ENCODE measurements at places on chromosomes 16 and 17.

- DNase-seq = no peak
Observed at GRCh38 chr17:17352836-17353624, 49.9 kb downstream of the NT5M start.

DNA sequence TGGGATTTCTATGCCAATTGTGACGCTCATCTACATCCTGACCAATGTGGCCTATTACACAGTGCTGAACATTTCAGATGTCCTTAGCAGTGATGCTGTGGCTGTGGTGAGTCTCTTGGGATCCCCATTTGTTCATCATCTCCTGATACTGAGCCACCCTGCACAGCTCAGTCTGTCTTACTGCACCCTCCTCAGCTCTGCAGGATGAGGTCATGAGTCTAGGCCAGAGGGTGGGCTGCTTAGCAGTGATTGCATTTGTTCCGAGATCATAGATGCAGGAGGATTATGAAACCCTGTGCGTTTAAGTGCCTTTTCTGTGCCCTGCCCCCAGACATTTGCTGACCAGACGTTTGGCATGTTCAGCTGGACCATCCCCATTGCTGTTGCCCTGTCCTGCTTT is 19.5 kb downstream of the SLC7A6OS start:
- no peak for DNase-seq

- no peak for DNase-seq
Observed at GRCh38 chr17:47674499-47674898, 19.5 kb upstream of the TBKBP1 start.

- no peak for DNase-seq
Observed at GRCh38 chr17:21285164-21286065, 904 bp downstream of the MAP2K3 start.

- no peak for DNase-seq
Observed at GRCh38 chr16:80034469-80034826, 433.9 kb upstream of the MAF start.

- DNase-seq = no peak
Observed at GRCh38 chr17:56675876-56676660, 82.6 kb downstream of the NOG start.

DNA sequence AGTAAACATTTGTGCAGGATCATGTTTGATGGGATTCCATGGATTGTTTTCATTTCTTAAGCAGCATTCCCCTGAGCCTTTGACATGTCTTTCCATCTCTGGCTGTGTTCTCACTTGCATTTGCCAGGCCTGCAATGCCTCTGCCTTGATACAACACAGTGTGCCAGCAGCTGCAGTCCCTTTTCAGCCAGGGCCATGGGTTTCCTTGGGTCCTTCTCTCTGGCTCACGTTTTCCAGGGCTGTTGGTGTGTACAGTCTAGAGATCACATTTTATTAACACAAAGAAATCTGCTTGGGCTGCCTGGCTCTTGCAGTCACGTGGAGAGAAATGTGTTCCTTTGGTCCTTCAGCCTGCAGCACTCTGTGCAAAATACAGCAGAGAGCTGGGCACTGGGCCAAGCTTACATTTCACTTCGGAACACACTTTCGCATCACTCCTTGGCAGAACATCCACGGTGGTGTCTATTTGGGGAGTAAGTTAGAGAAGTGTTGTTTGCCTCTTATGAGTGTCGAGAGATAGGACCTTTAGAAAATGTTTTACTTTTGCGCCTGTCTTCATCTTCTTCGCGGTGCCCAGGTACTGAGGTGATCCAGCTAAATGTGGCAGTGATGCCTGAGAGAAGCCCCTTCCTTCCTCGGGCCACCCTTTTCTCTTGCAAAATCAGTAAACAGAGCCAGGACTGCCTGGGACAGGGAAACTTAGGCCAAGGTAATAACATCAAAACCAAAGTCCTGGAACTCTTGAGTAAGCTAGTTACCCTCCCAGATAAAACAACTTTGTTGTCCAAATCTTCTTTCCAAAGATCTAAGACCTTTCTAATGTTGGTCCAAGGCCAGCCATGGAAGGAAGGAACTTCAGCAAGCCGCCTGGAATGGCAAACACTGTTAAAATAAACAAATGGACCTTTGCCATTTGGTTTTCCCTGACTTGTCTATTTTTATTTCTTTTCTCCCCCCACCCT is 20.9 kb downstream of the HLF start:
- DNase-seq = no peak

DNA sequence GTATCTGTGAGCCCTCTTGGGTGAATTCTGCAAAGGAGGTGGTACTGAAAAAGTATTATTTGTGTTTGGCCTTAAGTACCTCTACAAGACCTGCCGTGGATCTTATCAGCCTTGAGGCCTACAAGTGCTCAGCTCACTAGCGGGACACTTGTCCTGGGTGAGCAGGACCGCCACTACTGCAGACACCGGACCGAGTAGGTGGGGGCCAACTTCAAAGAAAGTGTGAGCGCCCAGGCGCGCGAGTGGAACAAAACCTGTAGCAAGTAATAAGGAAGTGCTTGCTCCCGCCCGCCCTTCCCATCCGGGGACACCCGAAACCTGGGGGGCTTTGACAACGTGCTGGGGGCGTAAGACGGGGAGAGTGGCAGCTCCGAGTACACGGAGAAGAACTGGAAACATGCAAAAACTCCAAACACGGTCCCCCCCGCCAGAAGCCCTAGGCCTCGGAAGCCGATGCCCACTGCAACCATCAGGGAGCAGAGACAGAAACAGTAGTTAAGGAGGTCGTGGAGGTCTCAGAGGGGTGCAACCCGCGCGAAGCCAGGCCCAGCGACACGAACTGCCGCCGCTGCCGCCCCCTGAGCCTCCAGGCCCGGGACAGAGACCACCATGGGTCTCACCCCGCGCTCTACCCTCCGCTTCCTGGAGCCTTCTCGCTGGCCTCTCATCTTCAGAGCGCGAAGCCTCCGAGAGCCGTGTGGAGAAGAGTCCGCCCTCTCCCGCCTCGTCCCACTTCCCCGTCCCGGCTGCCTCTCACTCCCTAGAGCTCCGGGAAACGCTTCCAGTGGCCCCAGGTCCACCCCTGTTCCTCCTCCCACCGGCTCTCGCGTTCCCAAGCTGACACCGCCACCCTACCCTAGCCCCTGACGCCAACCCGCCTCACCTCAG is 537 bp downstream of the CNOT1 start:
- peak; percentile 24 for DNase-seq

DNA sequence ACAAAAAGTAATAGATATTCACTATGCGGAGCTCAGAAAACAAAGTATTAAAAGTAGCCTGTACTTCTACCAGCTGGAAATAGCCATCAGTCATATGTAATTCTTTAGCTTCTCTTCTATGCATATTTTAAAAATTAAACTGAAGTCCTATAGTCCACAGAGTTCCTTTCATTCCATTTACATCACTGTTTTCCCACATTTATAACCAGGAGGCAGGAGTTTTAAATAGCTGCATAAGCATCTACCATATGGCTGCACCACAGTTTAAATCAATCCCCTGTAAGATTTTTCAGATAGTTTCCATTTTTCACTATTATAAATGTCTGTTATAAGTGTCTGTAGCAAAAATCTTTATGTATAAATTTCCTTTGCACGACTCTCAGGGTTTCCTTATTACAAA is 45.1 kb downstream of the ZFHX3 start:
- no peak for DNase-seq

DNA sequence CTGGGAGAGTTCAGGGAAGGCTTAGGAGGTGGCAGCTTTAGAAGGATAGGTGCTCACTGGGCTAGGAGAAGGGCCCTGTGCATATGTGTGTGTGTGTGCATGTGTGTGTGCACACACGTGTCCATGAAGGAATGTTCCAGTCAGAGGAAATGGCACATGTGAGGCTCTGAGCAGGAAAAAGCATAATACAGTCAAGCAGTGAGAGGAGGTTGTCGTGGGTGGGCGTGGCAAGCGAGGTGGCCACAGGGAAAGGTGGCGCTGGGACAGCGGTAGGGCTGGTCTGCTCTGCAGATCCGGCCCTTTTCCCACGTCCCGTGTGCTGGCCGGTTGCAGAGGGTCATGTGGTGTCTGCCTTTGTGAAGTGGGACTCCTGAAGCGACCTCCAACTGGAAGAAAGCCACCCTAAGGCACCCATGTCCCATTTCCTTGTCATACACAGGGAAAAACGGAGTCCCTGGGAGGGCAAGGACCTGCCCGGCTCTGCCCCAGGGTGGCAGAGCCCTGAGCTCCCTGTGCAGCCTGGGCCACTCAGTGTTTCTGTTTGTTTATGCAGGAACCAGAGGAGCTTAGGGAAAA is 40.1 kb downstream of the NT5M start:
- DNase-seq = no peak

DNA sequence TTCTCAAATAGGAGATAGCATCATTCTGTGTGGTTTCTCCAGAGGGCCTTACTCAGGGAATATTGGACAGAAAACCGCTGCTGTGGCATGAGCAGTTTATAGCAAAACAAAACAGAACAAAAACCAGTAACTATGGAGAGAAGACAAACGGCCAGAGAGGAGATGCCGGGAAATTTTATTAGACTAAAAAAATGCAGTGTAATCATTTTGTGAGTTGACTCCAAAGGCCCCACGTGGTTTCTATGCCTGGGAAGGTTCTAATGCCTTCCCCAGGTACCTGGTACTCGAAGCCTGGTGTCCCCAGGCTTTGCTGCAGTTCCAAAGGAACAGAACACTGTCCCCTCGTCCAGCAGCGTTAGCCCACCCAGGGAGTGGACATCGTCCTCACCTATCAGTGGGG is 12.9 kb upstream of the CACNG5 start:
- no peak for DNase-seq

DNA sequence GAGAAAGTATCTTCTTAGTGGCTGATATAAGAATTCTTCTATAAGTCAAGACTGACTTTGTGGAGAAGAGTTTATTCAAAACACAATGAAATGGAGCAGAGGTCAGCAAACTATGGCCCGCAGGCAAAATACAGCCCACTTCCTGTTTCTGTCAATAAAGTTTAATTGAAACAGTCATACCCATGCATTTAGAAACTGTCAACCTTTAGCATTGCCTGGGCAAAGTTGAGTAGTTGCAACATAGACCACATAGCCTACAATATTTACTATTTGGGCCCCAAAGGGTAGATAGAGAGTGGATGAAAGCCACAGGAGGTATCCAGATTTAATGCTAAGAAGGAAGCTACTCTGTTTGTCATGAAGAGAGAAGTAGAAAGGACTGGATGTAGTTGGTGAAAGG is 38.0 kb downstream of the ACSM2B start:
- no peak for DNase-seq

DNA sequence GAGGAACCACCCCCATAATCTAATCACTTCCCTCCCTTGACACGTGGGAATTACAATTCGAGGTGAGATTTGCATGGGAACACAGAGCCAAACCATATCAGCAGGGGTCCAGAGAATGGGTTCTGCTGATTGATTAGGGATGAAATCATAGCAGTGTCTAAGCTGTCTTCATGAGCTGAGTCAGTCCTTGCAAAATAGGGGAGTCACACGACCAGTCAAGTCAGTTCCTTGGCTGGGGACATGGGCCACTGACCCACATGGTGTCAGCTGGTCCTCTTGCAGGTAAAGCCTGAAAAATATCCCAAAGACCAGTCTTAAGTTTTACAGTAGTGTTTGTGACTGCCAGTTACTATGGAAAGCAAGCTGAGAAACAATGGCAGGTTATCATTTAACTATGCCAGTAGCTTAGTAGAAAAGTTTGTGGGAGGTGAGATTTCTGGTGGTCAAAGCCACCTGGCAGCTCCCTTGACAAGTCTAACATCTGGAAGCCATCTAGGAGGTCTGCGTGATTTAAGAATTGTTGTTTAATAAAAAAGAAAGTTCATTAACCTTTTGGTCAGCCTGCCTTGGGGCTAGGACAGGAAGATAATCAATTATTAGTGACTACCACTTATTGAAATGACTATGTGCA is 15.7 kb upstream of the ATF7IP2 start:
- DNase-seq = no peak

GRCh38 chr17:44197980-44198720 is 1.5 kb downstream of the ATXN7L3 start:
- no peak for DNase-seq

GRCh38 chr16:28106467-28107215 is 43.1 kb upstream of the GSG1L start:
- DNase-seq = no peak

- DNase-seq = no peak
Observed at GRCh38 chr17:12512694-12513355, 152.9 kb upstream of the MYOCD start.

- no peak for DNase-seq
Observed at GRCh38 chr17:52032454-52032853, 126.1 kb downstream of the CA10 start.

DNA sequence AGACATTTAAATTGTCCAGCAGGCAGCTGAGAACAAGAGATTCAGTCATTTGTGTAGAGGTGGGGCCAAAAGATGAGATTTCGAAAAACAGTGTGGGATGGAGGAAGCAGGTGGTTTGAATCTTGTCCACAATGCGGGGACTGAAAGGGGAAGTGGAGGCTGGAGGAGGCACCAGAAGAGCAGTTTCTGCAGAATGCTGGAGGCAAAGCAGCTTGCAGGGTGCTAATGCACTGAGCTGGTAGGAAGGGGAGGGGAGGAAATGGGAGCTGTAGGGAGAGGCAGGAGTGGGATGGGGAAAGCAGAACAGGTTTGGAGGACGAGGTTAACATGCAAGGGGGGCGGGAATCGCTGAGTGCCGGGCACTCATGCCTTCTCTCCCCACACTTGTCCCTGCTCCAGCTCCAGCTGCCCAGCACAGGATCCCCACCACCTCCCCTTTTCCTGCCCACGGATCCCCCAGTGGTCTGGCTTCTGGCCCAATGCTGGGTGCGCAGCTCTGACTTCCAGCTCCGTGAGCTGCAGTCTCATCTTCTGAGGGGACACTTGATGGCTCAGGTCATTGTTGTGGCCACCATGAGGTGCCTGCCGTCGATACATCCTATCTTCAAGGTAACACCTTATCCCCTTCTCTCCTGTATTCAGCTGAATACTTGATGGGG is 9.4 kb downstream of the C17orf100 start:
- no peak for DNase-seq

GRCh38 chr16:84308120-84308519 is 13.4 kb downstream of the WFDC1 start:
- DNase-seq = no peak

DNA sequence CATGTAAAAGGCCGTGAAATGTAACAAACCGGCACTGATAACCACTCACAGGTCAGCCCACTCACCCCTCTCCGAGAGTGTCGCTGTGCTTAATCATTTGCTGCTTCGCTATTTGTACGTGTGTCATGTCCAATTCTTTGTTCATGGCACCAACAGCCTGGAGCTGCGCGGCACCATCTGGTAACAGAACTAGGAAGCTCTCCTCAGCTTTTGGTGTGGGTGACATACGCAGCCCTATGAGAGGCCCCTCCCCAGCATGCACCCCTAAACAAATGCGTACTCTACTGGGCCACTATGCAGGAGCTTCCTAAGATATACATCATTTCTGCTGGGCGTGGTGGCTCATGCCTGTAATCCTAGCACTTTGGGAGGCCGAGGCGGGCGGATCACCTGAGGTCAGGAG is 2.3 kb upstream of the PECAM1 start:
- DNase-seq = no peak

- DNase-seq = no peak
Observed at GRCh38 chr17:50642071-50642721, 7.5 kb downstream of the ABCC3 start.

DNA sequence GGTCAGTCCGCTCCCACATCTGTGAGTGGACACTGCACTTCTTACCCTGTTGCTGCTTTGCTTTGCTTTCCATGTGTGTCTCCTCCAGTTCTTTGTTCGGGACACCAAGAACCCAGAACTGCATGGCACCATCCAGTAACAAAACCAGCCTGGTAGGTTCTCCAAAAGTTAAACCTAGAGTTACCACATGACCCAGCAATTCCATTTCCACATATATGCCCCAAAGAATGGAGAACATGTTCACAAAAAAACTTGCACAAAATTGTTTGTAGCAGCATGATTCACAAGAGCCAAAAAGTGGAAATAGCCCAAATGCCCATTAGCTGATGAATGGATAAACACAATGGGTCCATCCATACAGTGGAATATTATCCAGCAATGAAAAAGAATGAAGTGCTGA is 10.3 kb upstream of the CCL22 start:
- no peak for DNase-seq
